ENCODE measurements at places on chromosomes 7 and 10.

GRCh38 chr10:52755297-52756062, 17.1 kb downstream of the MBL2 start:
- no peak for DNase-seq

GRCh38 chr7:106914018-106914607, 49.0 kb downstream of the PIK3CG start:
- no peak for DNase-seq

DNA sequence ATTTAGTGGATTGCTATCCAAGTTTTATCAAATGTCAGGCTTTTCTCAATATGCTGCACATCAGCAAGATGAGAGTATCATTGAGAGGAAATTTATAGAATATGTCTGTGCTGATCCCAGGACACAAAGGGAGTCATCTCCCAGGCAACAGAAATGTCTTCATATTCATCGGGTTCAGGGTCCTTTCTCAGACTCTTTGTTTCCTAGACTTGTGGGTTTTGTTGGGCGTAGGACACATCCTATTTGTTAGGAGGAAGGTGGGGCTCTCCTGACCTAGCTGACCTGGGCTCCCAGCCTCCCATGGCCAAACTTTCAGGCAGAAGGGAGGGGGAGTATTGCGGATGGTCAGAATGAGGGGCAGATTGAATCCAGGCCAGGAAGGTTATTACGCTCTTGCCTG, 22.9 kb upstream of the NPS start:
- no peak for DNase-seq

- DNase-seq = no peak
These were observed 2.2 kb upstream of the GRIFIN start for GRCh38 chr7:2478399-2478785.

DNA sequence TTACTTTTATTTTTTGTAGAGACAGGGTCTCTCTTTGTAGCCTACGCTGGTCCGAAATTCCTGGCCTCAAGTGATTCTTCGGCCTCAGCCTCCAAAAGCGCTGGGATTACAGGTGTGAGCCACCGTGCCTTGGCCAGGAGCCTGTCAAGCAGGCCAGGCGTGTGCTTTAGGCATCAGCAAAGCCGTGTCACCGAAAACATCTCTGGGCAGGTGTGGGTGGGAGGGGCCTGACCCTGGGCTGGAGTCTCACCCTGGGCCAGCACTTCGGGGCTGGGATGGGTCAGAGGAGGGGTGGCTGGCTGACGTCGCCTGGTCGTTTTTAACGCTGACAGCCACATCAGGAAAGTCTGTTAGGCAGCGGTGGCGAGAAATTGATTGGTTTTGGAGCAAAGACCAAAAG, 80.9 kb downstream of the UNCX start:
- DNase-seq = no peak

DNA sequence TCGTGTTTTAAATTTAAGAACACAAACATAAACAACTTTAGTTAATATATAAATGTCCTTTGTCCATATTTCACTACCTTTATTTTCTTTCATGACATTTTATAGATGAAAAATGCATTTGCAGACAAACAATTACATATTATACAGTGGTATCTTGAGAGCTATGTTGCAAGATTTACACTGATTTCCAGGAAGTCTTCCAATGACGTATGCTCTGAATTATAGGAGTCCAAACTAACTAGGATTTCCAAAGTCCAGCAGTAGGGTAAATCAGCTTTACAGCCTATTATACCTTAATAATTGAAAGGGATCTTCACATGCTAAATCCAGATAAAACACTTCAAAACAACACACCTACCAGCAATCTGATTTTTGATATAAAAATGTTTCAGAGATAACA, 69.4 kb downstream of the HYCC1 start:
- DNase-seq = no peak

- DNase-seq = no peak
These were observed 205.2 kb downstream of the GLRX3 start for GRCh38 chr10:130341356-130341755.

DNA sequence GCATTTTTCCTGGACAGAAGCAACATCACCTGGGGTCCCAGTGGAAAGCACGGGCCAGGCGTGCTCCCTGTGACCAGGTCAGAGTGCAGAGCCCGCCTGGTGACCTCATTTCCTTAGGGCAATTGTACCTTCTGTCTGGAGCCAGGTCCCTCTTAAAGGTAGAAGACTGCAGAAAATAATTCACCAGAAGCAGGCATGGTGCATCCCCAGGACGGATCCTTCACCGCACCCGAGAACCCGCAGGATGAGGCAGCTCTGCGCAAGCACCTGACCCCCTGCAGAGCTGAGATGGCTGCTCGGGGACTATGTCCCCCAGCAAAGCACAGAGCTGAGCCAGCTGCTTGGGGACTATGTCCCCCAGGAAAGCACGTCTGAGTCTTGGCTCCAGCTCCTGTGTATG, 557.6 kb downstream of the PTPRN2 start:
- no peak for DNase-seq

DNA sequence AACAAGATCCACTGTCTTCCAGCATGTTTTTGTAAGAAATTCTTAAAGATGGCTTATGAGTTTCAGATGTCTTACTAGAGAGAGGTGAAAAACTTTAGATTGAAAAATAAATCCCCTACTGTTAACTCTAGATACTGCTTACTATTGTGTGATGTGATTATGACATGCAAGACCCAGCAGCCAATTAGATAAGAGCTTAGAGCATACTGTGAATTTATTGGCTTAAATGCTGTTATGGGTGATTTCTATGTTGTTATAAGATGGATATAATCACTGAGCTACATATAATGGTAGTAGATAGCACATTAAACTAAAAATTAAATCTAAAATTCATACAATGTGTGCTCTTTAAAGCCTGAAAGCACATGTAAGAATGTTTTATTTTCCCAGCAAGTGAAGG, at the start of gene RNF133:
Gene RNF133, minus strand, starts transcription at position 101 of the 400 bp plus-strand sequence. CDS start 199 bp downstream, outside the sequence.
- no peak for DNase-seq

DNA sequence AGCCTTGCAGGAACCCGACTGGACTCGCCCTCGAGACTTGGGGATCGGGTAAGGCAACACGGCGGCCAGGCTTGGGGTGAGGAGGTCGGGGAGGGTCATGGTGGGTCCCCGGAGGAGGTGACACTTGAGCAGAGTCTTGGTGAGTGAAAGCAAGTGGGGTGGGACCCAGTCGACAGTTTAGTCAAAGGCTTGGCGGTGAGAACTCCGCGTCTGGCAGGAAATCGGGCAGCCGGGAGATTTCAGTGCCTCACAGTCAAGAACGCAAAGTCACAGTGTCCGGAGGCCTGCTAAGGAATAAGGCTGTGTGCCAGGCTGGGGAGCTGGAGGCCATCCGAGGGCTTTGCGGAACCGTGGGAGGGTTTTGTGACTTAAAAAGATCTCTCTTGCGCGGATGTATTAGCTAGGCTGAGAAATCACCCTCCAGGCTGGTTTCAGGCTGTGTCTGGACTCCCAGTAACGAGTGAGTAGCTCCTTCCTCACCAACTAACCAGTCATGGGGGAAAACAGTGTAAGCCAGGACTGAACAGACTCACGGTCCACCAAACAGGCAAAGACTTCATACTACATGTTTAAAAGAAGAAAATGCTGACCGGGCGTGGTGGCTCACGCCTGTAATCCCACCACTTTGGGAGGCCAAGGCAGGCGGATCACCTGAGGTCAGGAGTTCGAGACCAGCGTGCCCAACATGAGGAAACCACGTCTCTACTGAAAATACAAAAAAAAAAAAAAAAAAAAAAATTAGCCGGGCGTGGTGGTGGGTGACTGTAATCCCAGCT, 613 bp downstream of the AP5Z1 start:
- peak; percentile 32 for DNase-seq

GRCh38 chr10:14244801-14245211, 85.9 kb downstream of the FRMD4A start:
- no peak for DNase-seq

GRCh38 chr7:110397927-110398660, 692.8 kb upstream of the LRRN3 start:
- peak; percentile 12 for DNase-seq

- no peak for DNase-seq
These were observed 14.6 kb downstream of the VCL start for GRCh38 chr10:74012480-74012879.

GRCh38 chr10:90167174-90168064, 466.0 kb downstream of the KIF20B start:
- DNase-seq = no peak

- no peak for DNase-seq
These were observed 1194.4 kb upstream of the SORCS1 start for GRCh38 chr10:108358912-108359311.

- DNase-seq = no peak
These were observed 7.4 kb downstream of the BTAF1 start for GRCh38 chr10:91930939-91931338.

DNA sequence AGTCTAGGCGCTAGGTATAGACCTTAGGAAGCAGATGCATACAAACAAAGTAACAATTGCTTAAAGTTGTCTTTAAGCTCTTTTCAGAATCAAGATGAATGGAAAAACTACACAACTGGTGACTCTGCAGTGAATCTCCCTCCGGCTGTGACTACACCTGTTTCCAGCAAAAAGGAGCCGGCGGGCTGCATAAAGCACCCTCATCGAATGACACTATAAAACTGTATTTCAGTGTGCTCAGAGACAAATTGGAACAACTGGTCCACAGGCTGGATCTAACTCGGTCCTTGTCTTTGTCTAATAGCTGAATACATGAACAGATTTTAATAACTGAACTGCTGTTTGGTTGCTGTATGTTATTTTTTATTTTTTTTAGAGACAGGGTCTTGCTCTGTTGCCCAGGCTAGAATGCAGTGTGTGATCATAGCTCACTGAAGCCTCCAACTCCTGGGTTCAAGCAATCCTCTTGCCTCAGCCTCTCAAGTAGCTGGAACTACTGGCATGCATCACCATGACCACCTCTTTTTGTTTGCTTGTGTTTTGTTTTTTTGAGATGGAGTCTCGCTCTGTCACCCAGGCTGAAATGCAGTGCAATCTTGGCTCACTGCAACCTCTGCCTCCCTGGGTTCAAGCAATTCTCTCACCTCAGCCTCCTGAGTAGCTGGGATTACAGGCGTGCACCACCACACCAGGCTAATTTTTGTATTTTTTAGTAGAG, 64.2 kb upstream of the SVIL start:
- DNase-seq = no peak

DNA sequence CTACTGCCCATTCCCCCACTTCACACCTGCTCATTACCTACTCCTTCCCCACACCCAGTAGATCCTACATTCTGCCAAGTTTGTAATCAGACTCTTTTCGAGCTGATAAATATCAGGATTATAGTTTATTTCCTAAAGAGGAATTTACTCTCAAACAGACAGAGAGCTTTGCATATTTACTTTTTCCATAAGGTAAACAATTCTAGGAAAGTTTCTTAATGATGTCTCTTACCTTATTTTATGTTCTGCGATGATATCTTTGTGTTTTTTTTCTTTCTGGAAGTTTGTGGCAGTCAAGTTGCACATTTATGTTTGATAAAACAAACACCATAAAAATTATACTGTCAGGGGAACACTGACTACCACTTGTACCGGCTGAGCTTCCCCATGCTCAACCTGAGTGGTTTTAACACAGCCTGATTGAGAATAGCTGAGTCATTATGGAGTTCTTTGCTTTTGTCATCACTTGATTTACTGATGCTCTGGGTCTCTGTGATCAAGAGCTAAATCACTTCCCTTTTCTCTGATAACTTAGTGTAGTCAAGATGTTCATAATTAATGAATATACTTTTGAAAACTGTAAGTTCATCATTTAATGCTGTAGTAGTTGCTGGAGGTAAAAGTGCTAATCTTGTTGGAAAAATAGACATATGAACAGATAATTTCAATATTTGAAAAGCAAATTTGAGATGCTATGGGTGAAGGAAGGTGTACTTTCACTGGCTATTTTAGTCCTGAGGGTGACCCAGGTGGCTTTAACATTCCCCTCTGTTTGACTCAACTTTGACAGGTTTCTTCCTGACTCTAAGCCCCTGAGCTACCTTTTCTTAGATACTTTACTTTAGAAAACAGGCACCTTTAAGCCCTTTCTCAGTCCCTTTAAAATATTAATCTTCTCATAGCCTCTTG, 1034.5 kb upstream of the LRRTM3 start:
- DNase-seq = no peak

DNA sequence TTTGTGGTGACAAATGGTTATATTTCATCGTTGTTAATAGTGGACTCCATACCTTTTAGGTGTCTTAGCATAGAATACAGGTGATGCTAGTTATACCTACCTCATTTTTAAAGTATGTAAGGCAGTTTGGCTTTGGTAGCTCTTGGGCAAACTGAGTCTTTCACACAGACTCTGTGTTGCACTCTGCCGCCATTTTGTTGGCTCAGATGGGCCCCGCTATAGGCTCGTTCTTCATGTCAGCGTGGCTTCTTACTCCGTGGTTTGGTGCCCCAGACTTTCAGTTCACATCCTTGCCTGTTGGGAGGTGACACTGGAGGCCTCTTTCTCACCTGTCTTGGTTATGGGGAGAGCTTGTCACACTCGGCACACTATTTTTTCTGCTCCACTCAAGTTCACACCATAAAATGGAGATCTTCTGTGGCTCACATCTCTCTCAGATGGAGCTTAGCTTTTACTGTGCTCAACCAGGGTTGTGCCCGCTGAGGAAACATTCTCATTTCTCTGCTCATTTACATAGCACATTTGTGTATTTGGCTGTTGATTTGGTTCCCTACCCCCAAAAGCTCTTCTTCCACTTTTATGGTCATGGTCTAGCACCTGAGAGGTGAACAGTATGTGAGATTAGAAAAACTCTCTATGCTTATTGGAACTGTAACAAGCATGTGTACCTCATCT, 178.5 kb downstream of the ARID5B start:
- DNase-seq = no peak

GRCh38 chr7:132275416-132276233, 300.6 kb downstream of the PLXNA4 start:
- peak; percentile 11 for DNase-seq

DNA sequence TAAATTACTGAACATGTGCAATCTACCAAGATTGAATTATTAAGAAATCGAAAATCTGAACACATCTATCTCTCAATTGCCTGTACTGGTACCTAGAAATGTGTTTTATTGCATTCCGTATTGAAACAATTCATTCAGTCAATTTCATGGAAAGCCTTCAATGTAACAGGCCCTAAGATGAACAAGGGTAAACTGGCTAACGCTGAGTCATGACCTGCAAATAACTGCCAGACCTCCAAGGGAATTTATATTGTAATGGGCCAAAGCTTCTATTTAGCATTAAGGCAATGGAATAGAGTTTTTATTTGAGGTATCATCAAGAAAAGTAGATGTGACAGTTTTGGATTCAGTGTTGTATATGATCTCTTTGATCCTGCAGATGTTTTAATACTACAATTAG, 49.9 kb upstream of the CD36 start:
- DNase-seq = no peak

GRCh38 chr10:59829601-59830000, 76.3 kb upstream of the MRLN start:
- DNase-seq = no peak

- DNase-seq = no peak
These were observed 441.8 kb downstream of the INHBA start for GRCh38 chr7:41261080-41261479.

GRCh38 chr7:67716729-67717128, 720.1 kb downstream of the TYW1 start:
- DNase-seq = no peak

DNA sequence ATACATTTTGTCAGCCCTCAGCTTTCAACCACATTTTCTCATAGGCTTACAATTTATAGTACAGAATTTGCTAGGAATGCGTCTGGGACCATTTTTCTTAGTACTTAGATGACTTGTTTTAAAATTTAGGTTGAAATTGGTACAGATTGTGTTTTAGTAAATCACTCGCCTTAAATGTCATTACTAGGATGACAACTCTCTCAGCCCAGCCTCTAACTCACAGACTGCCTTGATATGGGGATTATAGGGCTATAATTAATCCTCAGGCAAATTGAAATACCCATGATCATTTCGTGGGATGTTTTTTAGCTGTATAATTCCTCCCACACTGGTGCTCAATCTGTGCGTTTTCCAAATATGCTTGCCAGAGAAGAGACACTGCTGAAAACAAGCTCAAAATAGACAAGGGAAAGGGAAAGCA, 299.7 kb upstream of the AKR1E2 start:
- no peak for DNase-seq

All from GM23338 (cell line).